ENCODE measurements at places on chromosomes 12 and 14.

DNA sequence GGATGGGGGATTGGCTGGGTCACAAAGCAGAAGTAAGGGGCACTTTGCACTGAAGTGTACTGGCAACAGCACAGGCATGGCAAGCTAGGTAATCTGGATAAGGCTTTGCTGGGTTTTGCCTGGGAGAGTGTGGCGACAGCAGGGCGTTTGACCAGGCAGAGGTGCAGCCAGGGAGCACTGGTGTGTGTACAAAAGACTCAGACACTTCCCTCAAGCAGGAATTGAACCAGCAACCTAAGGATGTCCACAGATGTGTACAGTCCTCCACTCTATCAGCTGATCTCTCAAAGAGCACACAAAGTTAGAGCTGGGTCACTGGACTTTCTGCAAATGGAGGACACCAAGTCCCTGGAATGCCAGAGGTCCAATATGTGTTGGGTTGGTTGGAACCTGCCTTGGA, 15.4 kb upstream of the RNASE4 start:
- DNase-seq, result no peak

GRCh38 chr12:88468581-88468980, 111.7 kb downstream of the KITLG start:
- no peak for DNase-seq

- no peak for DNase-seq
Measured at GRCh38 chr12:89692439-89692838, 16.2 kb downstream of the ATP2B1 start.

- no peak for DNase-seq
Measured at GRCh38 chr14:106879241-106879640, 1352.9 kb downstream of the TMEM121 start.

DNA sequence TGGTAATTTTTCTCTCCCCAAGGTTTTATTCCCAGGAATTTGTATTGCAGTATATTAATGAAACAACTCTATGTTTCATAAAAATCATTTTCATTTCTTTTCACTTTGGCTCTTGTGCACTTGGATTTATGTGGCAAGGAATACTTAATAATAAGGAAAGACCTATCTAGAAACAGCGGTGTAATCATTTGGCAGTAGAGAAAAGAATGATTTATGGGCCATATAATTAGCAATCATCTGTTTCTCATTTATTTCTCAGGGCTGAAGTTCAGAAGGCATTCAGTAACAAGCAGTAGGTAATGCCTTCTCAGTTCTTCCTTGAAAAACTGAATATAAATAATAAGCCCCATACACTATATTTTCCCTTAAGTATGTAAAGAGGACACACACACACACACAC, 172.6 kb downstream of the ANO4 start:
- no peak for DNase-seq

- DNase-seq, result no peak
Measured at GRCh38 chr12:110033888-110034287, 14.4 kb downstream of the C12orf76 start.

DNA sequence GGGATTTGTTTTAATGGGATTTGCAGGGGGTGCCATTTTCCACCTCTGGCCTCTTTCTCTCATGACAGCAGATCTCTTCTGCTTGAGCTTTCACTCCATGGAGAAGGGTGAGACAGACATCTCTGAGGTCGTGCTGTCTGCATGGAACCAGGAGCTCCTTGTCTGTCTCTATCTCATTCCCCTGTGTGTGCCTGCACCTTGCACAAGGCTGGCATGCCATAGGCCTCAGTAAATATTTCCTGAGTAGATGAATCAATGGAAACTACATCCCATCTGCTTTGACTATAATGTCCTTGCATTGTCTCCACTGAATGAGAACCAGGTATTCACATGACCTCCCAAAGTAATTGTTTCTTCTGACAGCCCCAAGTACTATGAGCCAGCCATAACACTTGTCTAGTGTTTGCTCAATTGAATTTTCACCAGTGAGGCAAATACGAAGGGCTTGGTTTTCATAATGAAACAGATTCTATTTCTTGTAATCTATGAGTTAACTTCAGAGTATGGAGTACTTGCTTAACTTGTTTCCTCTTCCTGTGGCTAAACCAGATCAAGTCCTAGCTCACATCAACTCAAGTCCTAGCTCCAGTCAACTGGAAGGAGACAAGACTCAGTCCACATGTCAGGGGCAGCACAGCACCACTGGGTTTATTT, 32.3 kb downstream of the KCNK13 start:
- no peak for DNase-seq
